Natural killer cell (primary cell): ENCODE measurements at places on chromosomes 13 and 19. TPM values are rescaled to one million over a fixed set of nuclear protein-coding genes. Genes with fewer than 3 reads are reported as not detected.
A peak's percentile ranks its signal among the peaks of the same experiment; 100 is the strongest.

LRP3 gene
- total RNA-seq, result 0.33 TPM

ANO8 gene
- total RNA-seq, result 18.5 TPM

DNA sequence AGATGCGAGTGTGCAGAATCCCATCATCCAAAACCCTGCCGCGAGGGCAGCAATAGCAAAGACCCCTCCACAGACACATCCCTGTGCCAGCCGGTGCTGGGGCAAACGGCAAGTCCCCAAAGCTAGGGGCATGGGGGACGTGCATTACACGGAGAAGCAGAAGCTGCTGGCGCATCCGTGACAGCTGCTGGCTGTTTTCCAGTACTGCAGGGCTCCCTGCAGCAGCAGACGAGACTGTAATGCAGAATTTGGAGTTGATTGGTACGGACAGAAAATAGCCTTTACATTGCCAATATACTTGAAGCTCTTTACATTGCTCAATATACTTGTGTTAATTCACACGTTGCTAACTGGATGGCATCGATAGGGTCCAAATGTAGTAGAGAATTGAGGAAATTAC is 77.2 kb upstream of the TMTC4 start:
- DNase-seq, result no peak
- H3K27ac ChIP-seq, result no peak overlapping the region
- H3K27me3 ChIP-seq, result no peaks in the 10 kb centered on the region
- no peaks in the 10 kb centered on the region for H3K36me3 ChIP-seq
- no peaks in the 10 kb centered on the region for H3K4me1 ChIP-seq

DNA sequence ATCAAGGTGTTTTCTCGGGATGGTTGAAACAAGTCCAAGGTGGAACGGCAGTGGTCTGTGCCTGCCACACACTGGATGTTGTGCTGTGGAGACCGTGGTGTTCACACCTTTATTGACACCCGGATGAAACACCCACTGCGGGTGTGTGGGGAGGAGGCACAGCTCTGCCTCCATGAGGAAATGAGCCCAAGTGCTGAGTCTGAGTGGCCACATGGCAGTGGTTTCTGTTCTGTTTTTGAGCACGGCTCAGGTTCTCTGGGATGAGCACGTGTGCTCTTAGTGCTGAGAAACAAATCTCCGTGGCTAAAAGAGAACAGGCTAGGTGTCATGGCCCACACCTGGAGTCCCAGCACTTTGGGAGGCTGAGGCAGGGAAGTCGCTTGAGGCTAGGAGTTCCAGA is 29.5 kb downstream of the UPF1 start:
- DNase-seq, result peak; percentile 35
- no peak overlapping the region for H3K27ac ChIP-seq
- H3K36me3 ChIP-seq, result peaks cover 88% of the 10 kb centered on the region
- no peak overlapping the region for H3K4me3 ChIP-seq
- H3K27me3 ChIP-seq, result no peaks in the 10 kb centered on the region
- peaks cover 10% of the 10 kb centered on the region for H3K4me1 ChIP-seq

DNA sequence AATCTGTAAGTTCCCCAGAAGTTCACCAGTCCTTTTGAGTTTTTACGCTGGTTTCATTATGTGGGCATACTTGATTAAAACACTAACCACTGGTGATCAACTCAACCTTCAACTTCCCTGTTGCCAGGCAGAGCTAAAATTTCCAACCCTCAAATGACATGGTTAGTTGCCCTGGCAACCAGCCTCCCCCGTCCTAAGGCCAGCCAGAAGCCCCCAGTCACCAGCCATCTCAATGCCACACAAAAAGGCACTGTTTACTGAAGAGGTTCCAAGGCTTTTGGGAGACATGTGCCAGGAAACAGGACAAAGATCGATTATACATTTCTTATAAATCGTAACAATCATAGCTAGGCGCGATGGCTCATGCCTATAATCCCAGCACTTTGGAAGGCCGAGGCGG is 1.6 kb downstream of the ZNF649 start:
- no peak for DNase-seq
- H3K4me3 ChIP-seq, result no peak overlapping the region
- peaks cover 21% of the 10 kb centered on the region for H3K36me3 ChIP-seq
- no peak overlapping the region for H3K27ac ChIP-seq
- H3K27me3 ChIP-seq, result no peaks in the 10 kb centered on the region
- H3K4me1 ChIP-seq, result peaks cover 15% of the 10 kb centered on the region

GRCh38 chr13:109276261-109276660 is 510.1 kb downstream of the IRS2 start:
- H3K27ac ChIP-seq, result no peak overlapping the region
- DNase-seq, result no peak
- no peaks in the 10 kb centered on the region for H3K4me1 ChIP-seq
- H3K4me3 ChIP-seq, result no peak overlapping the region

- H3K27me3 ChIP-seq, result peaks cover 34% of the 10 kb centered on the region
- peaks cover 13% of the 10 kb centered on the region for H3K4me1 ChIP-seq
- no peak within 1 kb of the TSS for H3K27ac ChIP-seq
- no peaks in the 10 kb centered on the region for H3K36me3 ChIP-seq
- peak within 1 kb of the TSS; percentile 18 for H3K4me3 ChIP-seq
These were observed at the start of gene SELENOV for GRCh38 chr19:39514840-39515550. Gene SELENOV (plus strand): TSS chr19:39515139. CDS start chr19:39515213, 74 bp downstream.

GRCh38 chr13:20149762-20150161 is 11.1 kb downstream of the GJA3 start:
- peaks cover 5% of the 10 kb centered on the region for H3K27me3 ChIP-seq
- no peaks in the 10 kb centered on the region for H3K36me3 ChIP-seq
- H3K27ac ChIP-seq, result no peak overlapping the region

- H3K27ac ChIP-seq, result no peak overlapping the region
- peaks cover 9% of the 10 kb centered on the region for H3K4me1 ChIP-seq
- no peak for DNase-seq
- H3K36me3 ChIP-seq, result no peaks in the 10 kb centered on the region
- H3K27me3 ChIP-seq, result peaks cover 2% of the 10 kb centered on the region
These were observed 5.0 kb downstream of the PRSS57 start for GRCh38 chr19:690203-690602.

DNA sequence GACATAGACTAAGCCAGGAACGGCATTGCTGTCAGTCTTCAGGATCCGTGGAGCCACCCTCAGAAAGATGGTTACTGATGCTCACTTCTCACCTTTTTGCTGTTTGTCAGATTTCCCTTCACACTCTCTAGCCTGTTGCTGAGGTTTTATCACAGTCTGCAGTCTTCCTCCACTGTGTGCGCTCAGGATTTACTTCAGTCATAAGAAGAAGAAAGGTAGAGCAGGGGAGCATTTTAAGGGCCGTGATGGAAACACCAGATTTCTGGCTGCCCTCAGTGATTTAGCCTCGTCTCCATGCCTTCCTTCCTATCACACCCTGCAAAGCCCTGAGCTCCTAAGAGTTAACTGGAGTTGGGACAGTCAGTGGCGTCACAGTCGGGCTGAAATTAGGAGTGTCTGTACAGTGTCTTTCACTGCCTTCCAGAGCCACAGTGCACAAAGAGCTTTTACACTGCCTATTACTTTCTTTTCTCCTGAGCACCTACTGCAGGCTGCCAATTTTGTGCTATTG is 60.0 kb upstream of the GPR183 start:
- no peak overlapping the region for H3K4me3 ChIP-seq
- H3K27me3 ChIP-seq, result no peaks in the 10 kb centered on the region
- peaks cover 15% of the 10 kb centered on the region for H3K36me3 ChIP-seq
- H3K27ac ChIP-seq, result peak overlapping the region; percentile 58
- H3K4me1 ChIP-seq, result peaks cover 39% of the 10 kb centered on the region
- DNase-seq, result peak; percentile 71
